H1 (cell line): ENCODE measurements at places on chromosomes 2 and 18. TPM values are rescaled to one million over a fixed set of nuclear protein-coding genes. Genes with fewer than 3 reads are reported as not detected.

DNA sequence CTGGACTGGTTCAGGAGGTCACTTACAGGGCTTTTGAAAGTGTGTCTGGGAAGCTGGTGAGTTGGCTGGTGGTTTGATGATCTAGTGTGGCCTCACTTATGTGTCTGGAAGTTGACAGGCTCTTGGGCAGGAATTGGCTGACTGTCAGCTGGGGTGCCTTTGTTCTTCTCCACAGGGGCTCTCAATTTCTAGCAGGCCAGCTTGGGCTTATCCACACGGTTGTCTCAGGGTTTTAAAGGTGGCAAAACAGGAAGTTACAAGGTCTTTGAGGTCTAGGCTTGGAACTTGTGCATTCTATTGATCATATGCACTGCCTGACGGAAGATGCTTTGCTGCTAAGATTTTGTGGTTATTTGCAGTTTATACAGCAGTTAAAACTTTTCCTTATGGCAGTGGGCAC, 52.0 kb upstream of the CELF4 start:
- DNase-seq, result no peak

CFAP221 gene
- total RNA-seq, result 0.36 and 0.71 TPM in 2 replicates

ADD2 gene
- total RNA-seq, result 166 and 170 TPM in 2 replicates

SERPINB13 gene
- total RNA-seq, result not detected in 2 replicates

DNA sequence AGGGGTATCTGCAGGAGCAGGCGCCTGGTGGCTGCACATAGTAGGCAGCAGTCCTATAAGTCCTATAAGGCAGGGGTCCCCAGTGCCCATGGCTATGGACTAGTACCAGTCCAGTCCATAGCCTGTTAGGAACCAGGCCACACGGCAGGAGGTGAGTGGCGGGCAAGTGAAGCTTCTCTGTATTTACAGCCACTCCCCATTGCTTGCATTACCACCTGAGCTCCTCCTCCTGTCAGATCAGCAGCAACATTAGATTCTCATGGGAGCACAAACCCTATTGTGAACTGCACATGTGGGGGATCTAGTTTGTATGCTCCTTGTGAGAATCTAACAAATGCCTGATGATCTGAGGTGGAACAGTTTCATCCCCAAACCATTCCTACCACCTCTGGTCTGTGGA, 33.1 kb downstream of the STK25 start:
- DNase-seq, result no peak

DNA sequence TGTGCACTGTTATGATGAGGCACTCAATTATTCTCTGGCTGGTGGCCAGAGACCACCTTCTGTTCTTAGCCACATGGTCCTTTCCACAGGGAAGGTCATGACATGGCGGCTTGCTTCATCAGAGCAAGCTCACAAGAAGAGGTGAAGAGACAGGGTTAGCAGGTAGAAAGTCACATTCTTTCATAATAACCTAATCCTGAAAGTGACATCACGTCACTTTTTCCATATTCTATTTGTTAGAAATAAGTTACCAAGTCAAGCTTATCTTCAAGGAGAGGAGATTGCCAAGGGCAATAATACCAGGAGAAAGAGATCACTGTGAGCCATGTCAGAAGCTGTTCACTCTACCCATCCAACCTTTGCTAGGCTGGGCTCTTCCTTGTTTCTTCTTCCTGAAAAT, 139.4 kb downstream of the OSR1 start:
- no peak for DNase-seq

- no peak for DNase-seq
These were observed 132.0 kb downstream of the EML6 start for GRCh38 chr2:54855434-54855833.

CKAP2L gene
- total RNA-seq, result 19.3 and 20.7 TPM in 2 replicates

CFC1 gene
- 0.31 TPM in 1 of 2 replicates, not detected in the other for total RNA-seq

GRCh38 chr2:6945087-6945813, 28.0 kb downstream of the RNF144A start:
- DNase-seq, result no peak

GALR1 gene
- 0.98 and 1.6 TPM in 2 replicates for total RNA-seq

TLX2 gene
- total RNA-seq, result 0.15 and 0.17 TPM in 2 replicates

- DNase-seq, result no peak
These were observed 255.4 kb downstream of the LOXHD1 start for GRCh38 chr18:46401486-46402070.

ZBTB7C gene
- 0.23 and 0.45 TPM in 2 replicates for total RNA-seq

GRCh38 chr2:9256570-9257043, 50.0 kb downstream of the ASAP2 start:
- no peak for DNase-seq

DNA sequence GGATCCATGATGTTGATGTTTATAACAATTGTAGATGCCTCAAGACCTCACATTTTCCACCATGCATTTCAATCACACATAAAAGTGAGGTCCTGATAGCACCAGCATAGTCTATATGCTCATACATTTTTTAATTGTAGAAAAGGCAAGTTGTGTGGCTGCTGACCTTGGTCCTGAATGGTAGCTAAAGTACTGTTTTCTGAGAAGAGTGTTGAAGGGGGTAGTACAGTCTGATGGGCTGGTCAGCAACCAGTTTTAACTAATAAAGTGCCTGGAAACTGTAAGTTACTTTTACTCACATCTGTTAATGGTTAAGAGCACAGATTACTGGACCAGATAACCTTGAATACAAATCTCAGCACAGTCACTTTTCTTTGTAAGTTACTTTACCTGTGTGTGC, 15.9 kb downstream of the ZNF638 start:
- DNase-seq, result no peak

GRCh38 chr2:40164736-40165508, 287.0 kb downstream of the SLC8A1 start:
- no peak for DNase-seq

- DNase-seq, result no peak
These were observed at the start of gene FNDC4 for GRCh38 chr2:27494944-27495554. Gene FNDC4, minus strand, starts transcription at chr2:27495200. Its CDS starts 521 bp downstream, at chr2:27494679.

- no peak for DNase-seq
These were observed 84.1 kb downstream of the BOD1L2 start for GRCh38 chr18:57230861-57231585.

- DNase-seq, result no peak
These were observed 19.1 kb downstream of the RTP5 start for GRCh38 chr2:241888641-241889040.

DNA sequence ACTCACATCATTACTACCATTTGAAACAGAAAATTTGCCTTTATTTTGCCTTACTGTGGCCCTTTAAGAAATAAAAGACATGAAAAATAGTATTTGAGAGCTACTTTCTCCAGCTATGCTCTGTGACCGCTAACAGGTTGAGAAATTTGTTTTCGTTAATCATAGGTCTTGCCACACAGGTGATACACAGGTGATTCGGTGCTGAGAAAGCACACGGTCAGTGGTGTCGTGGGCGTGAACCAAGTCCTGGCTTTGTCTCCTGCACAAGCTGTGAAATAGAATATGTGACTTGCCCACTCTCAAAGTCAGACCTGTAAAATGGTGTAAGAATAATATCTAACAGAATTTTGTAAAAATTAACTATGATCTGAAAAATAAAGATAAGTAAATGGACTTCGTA, 155.3 kb upstream of the SLC39A10 start:
- no peak for DNase-seq

GRCh38 chr2:16149349-16150243, 209.2 kb downstream of the MYCN start:
- DNase-seq, result peak; percentile 31

DNA sequence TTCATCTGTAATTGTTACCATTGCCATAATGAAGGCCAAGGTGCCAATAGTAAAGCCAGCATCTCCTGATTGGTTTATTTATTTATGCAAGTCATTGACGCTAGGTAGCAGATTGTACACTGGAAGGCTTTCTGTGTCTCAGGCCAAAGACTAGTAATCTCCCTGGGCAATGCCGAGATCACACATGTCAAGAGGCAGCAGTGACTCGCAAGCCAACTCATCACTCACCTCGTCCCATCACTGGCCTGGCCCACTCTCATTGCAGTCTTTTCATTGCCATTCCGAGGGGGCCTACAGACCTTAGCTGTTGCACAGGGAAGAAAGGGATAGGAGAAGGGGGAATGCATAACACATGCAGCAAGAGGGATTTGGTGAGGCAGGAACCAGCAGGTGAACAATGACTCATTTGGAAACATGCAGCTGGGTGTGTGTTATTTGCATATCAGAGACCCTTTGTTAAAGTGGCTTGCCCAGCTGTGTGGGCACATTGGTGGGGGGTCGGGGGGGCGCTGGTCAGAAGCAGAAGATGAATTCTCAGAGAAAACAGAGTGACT, 448.7 kb upstream of the HNRNPA3 start:
- peak; percentile 60 for DNase-seq

- no peak for DNase-seq
These were observed 19.9 kb downstream of the MBOAT2 start for GRCh38 chr2:8983571-8983970.

GRCh38 chr18:69564602-69565001, 163.9 kb downstream of the DOK6 start:
- DNase-seq, result no peak

DNA sequence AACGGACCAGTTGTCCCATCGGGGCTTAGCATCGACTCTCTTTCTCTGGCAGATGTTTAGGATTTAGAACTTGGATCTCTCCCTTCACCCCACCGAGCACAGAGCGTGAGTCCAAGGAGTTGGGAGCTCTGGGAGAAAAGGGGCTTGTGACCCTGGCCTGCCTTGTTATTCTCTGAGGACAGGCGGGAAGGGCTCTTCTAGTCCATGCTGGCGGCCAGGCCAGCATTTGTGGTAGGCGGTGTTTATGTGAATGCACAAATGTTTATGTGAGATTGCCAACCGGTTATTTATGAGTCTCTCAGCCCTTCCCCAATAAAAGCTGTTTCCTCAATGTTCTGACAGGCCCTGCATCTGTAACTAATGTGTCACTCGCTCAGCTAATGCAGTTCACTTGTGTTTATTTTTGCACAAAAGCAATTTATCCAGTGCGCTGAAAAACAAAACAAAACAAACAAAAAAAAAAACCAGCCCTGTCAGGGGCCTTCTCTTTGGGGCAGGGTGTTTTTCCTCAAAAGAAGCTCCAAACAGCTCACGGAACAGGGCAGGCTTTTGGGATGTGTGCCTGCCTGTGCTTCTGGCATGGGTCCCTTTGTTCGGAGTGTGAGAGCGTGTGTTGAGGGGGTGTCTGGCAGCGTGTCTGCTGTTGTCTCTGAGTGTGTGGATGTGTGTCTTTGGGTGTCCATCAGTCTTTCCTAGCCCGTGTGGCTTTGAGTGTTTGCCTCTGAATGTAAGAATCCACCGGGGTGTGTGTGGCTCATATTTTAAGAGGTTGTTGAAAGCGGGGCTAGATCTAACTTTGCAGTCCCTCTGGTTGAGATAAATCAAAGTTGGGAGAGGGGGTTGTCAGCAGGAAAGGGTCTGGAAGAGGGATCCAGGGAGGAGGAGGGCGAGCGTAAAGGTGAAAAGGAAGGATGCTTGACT, 52.8 kb upstream of the HAAO start:
- DNase-seq, result no peak

- no peak for DNase-seq
These were observed 32.8 kb upstream of the TANC1 start for GRCh38 chr2:158935617-158936016.

DNA sequence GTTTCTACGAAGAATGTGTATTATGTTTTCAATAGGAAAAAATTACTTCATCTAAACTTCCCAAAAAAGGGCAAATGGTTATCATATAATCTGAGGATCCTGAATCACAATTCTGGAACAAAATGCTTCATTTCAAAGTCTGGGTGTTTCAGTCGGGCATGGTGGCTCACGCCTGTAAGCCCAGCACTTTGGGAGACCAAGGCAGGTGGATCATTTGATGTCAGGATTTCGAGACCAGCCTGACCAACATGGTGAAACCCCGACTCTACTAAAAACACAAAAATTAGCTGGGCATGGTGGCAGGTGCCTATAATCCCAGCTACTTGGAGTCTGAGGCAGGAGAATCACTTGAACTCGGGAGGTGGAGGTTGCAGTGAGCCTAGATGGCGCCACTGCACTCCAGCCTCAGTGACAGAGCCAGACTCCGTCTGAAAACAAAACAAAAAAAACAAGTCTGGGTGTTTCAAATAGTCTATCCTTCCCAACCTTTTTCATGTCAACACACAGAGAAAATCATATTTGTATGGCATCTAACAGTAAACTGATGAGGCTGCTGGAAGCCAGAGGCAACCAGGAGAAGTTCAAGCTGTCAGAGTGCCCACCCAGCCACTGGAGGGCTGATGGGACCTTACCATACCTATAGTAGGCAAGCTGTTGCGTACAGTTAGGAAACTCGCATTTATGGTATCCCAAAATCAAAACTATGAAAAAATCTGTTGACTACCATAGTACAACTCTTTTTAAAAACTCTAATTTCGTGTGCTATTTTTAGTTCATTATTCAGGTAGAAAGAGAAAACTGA, 14.6 kb downstream of the NBAS start:
- DNase-seq, result peak; percentile 48

- no peak for DNase-seq
These were observed 226.8 kb upstream of the CHST9 start for GRCh38 chr18:27411911-27412310.

GRCh38 chr2:217371781-217372213, 511.9 kb upstream of the TNP1 start:
- DNase-seq, result no peak

CENPA gene
- total RNA-seq, result 28.5 and 30.9 TPM in 2 replicates

- no peak for DNase-seq
These were observed 1.3 kb downstream of the SDC1 start for GRCh38 chr2:20223407-20224163.

GRCh38 chr2:149904352-149905175, 317.0 kb upstream of the MMADHC start:
- DNase-seq, result no peak

- DNase-seq, result no peak
These were observed 229.8 kb downstream of the VAPA start for GRCh38 chr18:10143596-10143995.

- DNase-seq, result no peak
These were observed 11.0 kb downstream of the TTN start for GRCh38 chr2:178796079-178796677.

DNA sequence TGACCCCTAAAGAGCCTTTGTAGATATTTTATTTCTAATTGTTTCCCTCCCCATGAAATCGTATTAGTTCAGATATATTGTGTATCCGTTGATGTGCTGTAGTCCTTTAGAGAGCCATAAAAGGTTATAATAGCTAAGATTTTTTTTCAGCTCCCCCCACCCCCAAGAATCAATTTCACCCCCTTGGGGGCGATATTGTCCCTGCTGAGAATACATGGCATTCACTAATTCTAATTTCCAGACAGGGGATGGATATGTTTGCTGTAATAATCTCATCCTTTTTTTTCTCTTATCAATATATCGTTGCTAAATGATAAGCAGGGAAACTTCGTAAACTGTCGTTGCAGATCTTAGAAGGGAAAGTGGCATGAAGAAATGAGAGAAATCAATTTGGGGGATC, 530.7 kb downstream of the TMEM182 start:
- no peak for DNase-seq

- no peak for DNase-seq
These were observed 118.2 kb downstream of the RTP5 start for GRCh38 chr2:241987726-241988125.

ST6GAL2 gene
- 16.2 and 17.5 TPM in 2 replicates for total RNA-seq

NRBP1 gene
- total RNA-seq, result 115 TPM in 2 replicates

GRCh38 chr18:63438181-63438580, 15.9 kb upstream of the VPS4B start:
- DNase-seq, result no peak
